ENCODE measurements at places on chromosomes 12 and 14.

DNA sequence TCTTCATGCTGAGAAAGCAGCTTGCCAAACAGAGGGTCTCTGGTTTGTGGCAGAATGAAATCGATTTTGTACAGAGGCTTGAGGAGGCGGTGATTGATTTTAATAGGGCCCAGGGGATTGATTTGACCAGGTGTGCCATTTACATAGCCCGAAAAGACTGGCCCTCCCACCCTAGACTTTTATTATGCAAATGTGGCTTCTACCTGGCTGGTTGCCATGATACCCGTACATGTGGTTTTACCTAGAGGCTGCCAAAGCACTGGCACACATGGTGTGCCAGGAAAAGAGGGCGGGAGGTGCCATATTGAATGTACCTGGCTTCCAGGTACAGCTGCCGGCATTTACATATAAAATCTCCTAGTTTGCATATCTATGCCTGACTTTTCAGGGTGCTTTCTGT is 18.0 kb upstream of the GUCY2C start:
- H3K36me3 ChIP-seq: no peaks in the 10 kb centered on the region
- DNase-seq: no peak
- peaks cover 12% of the 10 kb centered on the region for H3K27me3 ChIP-seq
- H3K4me1 ChIP-seq: peaks cover 6% of the 10 kb centered on the region
- H3K4me3 ChIP-seq: no peak overlapping the region
- H3K27ac ChIP-seq: no peak overlapping the region

- no peaks in the 10 kb centered on the region for H3K27me3 ChIP-seq
- H3K4me1 ChIP-seq: peaks cover 31% of the 10 kb centered on the region
- peak overlapping the region; percentile 83 for H3K27ac ChIP-seq
- no peak for DNase-seq
- peaks cover 18% of the 10 kb centered on the region for H3K36me3 ChIP-seq
Observed at GRCh38 chr12:55727643-55728185, 1.1 kb downstream of the CD63 start.

DNA sequence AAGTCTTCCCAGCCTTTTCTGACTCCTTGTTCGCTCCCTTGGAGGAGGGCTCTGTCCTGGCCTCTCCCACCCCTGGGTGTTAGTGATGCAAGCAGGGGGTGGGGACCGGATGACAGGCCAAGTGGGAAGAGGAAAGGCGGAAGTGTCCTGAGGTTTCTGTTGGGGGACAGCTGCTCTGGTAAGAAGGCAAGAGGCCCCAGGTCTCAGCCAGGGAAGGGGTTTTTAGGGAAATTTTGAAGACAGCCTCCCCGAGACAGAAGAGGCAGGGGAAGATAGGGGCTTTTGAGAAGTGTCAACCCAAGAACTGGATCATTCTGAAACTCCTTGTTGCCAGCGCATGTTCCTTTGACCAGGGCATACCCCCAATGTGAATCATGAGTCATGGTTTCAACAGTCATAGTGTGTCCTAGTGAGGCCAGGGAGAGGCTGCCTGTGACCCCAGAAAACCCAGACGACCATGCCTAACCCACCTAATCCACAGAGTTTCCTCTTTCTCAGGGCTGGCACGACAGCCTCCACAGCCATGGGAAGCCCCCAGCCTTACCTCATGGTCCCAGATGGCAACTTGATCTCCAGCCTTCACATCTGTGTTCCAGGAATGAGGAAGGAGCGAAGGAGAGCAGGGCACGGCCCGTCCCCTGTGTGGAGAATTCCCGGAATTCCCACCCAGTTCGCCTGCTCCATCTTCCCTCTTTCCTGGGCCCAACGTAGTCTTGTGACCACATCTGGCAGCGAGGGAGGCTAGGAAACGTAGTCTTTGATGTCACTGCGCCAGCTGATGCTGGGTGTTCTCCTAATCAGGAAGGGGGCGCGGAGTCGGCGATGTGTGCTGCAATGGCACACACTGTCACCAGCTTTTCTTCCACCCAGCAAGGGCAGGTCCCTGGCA is 4.9 kb upstream of the GPR132 start:
- peaks cover 35% of the 10 kb centered on the region for H3K4me1 ChIP-seq
- peak overlapping the region; percentile 49 for H3K27ac ChIP-seq
- peaks cover 3% of the 10 kb centered on the region for H3K27me3 ChIP-seq
- H3K36me3 ChIP-seq: no peaks in the 10 kb centered on the region
- no peak overlapping the region for H3K4me3 ChIP-seq

- no peak for DNase-seq
- no peaks in the 10 kb centered on the region for H3K4me1 ChIP-seq
- H3K27me3 ChIP-seq: no peaks in the 10 kb centered on the region
- no peak overlapping the region for H3K4me3 ChIP-seq
- H3K27ac ChIP-seq: no peak overlapping the region
- H3K36me3 ChIP-seq: no peaks in the 10 kb centered on the region
Observed at GRCh38 chr12:77995436-77996167, 164.9 kb downstream of the NAV3 start.

DNA sequence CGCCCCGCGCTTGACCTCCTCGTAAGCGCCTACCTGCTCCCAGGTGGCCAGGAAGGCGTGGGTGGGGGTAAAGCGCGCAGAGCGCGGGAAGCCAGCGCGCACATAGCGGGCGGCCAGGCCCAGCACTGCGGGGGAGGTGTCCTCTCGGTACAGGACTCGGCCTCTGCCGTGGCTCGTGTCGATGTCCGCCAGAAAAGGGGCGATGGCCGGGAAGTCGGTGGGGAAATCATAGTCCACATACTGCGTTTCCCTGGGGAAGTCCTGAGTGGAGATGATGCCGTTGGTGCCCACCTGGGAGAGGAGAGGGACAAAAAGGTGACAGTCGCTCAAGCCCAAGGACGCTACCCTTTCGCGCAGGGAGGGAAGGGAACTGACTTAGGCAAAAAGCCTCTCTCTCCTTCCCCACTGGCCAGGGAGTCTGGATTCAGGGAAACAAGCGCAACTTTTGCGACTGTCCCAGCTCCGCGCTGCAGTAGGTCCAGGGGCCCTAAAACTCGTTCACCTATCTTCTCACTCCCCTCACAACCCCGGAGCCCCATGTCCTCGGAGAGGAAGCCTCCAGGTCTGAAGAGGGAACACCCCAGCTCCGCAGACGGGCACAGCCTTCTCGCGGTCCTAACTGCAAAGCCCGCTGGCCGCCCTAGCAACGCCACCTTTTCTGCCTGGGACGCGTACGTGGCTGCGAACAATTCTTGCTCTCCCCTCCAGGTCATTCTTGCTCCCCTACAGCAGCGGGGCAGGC is 815 bp downstream of the NID2 start:
- peaks cover 70% of the 10 kb centered on the region for H3K27me3 ChIP-seq
- H3K27ac ChIP-seq: no peak overlapping the region
- H3K36me3 ChIP-seq: no peaks in the 10 kb centered on the region
- H3K4me3 ChIP-seq: peak overlapping the region; percentile 70

- H3K36me3 ChIP-seq: no peaks in the 10 kb centered on the region
- no peak overlapping the region for H3K27ac ChIP-seq
- no peak for DNase-seq
- H3K27me3 ChIP-seq: peaks cover 2% of the 10 kb centered on the region
- H3K4me3 ChIP-seq: no peak overlapping the region
Observed at GRCh38 chr14:97021571-97022168, 224.5 kb downstream of the VRK1 start.

Data from T-helper 2 cell treated with Interferon-gamma antibody and Interleukin-4, amounts not matched to agents 5 μg/mL and 100 μg/mL, for 36 hours (primary cell).